ENCODE measurements at places on chromosomes 12 and 14. TPM values are rescaled to one million over a fixed set of nuclear protein-coding genes. Genes with fewer than 3 reads are reported as not detected.
A peak's percentile ranks its signal among the peaks of the same experiment; 100 is the strongest.

DNA sequence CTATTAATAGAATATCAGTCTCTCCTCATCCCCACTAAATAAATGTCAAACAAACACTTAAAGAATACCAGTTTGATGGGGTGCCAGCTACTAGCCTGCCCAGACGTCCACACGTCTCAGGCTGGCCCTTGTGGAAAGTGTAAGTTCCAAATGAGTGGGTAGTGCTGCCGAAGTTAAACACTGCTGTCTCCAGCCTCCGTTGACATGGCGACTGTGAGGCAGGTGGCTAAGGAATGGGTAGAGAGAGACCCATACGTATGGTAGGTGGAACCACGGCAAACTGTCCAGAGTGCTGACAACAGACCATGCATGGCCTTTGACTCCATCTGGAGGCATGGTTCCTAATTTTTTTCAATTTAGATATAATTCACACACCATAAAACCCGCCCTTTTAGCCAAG is 37.9 kb downstream of the PITPNM2 start:
- peaks cover 50% of the 10 kb centered on the region for H3K4me1 ChIP-seq
- no peaks in the 10 kb centered on the region for H3K27me3 ChIP-seq
- H3K36me3 ChIP-seq: peaks cover 2% of the 10 kb centered on the region
- DNase-seq: no peak
- peak overlapping the region; percentile 84 for H3K27ac ChIP-seq

DNA sequence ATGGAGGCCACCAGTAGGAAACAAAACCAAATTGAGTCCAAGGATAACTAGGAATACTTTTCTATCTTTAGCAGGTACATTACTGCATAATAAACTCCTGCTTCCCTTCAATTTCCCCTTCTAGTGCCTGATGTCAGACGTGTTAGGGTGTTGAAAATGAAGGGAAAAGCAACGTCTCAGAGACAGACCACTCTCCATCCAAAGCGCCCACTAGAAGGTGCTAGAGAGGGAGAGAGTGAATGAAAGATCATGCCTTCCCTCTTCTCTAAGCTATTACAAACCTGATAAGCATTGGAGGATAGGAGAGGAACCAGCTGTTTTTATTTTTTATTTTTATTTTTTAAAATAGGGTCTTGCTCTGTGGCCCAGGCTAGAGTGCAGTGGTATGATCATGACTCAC is 64.1 kb downstream of the ZNF641 start:
- peaks cover 25% of the 10 kb centered on the region for H3K27me3 ChIP-seq
- no peak overlapping the region for H3K4me3 ChIP-seq
- H3K4me1 ChIP-seq: no peaks in the 10 kb centered on the region
- H3K36me3 ChIP-seq: no peaks in the 10 kb centered on the region
- DNase-seq: no peak

DNA sequence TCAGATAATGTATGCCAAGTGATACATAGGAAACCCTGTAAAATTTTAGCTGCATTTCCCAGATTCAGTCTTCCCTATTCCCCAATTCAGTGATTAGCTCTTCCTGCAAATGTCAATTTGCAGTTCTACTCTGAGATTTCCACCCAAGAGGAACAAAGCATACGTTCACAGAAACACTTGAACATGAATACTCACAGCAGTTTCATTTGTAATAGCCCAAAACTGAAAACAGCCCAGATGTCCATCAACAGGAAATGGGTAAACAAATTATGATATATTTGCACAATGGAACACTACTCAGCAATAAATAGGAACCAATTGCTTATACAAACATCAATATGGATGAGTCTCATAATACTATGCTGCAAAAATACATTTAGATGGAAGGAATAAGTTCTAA is 194.2 kb downstream of the GXYLT1 start:
- peaks cover 13% of the 10 kb centered on the region for H3K27me3 ChIP-seq
- H3K4me1 ChIP-seq: no peaks in the 10 kb centered on the region
- DNase-seq: no peak
- H3K27ac ChIP-seq: no peak overlapping the region

The VDR gene
- total RNA-seq: 2.7 TPM

All from osteocyte (in vitro differentiated cells).